ENCODE measurements at places on chromosomes 7 and 10.

GRCh38 chr7:20351901-20352300, 21.2 kb downstream of the ITGB8 start:
- DNase-seq = peak; percentile 87

DNA sequence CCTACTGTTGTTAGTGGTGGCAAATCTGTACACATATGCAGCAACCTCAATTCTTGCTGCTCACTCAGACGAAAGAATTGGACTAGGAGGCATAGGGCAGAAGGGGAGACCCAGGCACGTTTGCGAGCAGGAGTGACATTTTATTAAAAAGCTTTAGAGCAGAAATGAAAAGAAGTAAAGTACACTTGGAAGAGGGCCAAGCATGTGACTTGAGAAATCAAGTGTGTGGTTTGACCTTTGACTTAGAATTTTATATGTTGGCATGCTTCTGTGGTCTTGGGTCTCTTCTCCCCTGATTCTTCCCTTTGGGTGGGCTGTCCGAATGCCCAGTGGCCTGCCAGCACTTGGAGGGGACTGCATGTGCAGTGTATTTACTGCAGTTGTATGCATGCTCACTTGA, 205.5 kb upstream of the SEMA3D start:
- DNase-seq = no peak

GRCh38 chr10:34249634-34250033, 565.5 kb downstream of the PARD3 start:
- DNase-seq = no peak

GRCh38 chr10:114245121-114245791, 6.2 kb downstream of the VWA2 start:
- DNase-seq = no peak

DNA sequence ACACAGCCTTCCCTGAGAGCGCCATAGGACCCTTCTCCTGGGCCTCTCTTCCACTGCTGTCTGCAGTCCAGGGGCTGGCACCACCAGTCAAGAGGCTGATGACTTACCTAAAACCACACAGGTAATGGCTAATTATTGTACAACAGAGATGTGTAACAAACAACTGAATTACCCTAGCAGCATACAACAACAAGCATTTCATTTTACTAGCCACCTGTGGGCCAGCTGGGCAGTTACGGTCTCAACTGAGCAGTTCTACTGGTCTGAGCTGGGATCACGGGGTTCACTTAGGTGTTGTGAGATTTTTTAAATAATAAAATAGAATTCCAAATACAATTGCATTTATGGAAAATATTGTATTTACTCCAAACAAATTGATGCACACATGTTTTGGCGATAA, 431.9 kb downstream of the TNS3 start:
- no peak for DNase-seq

DNA sequence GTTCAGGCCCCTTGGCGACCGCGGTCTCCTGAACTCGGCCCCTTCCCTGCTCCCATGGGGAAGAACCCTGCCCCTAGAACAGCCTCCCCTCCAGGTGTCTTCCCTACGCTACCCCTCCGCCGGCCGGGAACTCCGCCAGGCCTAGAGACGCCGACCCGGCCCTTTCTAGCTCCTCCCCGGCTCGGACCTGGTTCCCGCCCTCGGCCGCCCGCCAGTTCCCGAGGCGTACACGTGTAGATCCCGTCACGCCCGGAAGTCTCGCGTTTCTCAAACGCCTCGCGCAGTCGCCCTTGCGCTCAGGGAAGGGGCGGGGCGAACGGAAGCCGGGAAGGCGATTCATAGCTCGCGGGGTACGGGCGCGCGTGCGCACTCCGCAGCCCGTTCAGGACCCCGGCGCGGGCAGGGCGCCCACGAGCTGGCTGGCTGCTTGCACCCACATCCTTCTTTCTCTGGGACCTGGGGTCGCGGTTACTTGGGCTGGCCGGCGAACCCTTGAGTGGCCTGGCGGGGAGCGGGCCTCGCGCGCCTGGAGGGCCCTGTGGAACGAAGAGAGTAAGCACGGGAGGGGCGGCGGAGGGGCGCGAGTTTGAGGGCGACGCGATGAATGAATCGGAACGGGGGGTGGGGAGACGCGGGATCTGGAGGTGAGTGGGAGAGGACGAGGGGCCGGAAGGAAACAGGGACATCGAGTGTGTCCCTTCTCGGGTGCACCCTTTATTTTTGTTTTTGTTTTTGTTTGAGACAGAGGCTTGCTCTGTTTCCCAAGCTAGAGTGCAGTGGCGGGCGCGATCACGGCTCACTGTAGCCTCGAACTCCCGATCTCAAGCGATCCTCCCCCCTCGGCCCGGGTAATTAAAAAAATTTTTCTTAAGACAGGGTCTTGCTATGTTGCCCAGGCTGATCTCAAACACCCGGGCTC, at the start of gene POP7:
Gene POP7, plus strand, starts transcription at position 369 of the 919 bp plus-strand sequence. CDS start 710 bp downstream, outside the sequence.
- DNase-seq = peak; percentile 98

- no peak for DNase-seq
Measured at GRCh38 chr10:54010337-54010933, 790.6 kb downstream of the PCDH15 start.

- DNase-seq = no peak
Measured at GRCh38 chr10:89171263-89171872, 35.7 kb downstream of the CH25H start.

DNA sequence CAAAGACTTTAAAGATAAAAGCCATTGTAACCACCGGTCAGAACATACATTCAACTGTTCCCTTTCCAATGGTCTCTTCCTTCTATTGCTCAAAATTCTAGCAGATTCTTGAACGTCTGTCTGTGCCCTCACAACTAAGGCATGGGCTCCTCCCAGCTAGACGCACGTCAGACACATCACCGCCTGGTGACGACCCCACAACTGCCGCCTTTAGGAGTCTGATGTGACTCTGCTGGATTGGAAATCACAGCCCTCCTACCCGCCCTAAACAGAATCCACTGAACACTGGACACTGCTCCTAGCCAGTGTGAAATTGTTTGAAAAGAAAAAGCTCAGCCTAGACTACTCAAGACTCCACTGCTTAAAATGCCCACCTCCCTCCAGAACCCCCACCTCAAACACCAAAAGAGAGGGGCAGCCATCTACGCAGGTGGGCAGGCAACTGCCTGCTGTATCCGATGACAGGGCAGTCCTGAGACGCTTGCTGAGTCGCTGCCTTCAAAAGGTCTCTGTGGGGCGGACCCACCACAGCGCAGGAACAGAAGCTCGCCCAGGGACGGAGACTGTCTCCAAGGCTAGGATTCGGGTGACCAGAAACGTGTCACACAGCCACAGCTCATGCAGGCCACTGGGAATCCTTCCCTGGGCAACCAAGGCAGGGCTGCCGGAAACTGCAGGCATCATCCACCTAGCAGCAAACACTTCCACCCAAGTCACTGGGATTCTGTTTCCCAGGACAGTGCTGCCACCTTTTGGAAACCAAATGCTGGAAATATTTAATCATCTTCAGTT, 34.7 kb downstream of the GSDME start:
- DNase-seq = peak; percentile 36

GRCh38 chr7:155944901-155945300, 132.6 kb upstream of the SHH start:
- no peak for DNase-seq

GRCh38 chr7:157615101-157615817, 278.5 kb downstream of the DNAJB6 start:
- no peak for DNase-seq

GRCh38 chr7:151796091-151796870, 80.6 kb downstream of the PRKAG2 start:
- no peak for DNase-seq

DNA sequence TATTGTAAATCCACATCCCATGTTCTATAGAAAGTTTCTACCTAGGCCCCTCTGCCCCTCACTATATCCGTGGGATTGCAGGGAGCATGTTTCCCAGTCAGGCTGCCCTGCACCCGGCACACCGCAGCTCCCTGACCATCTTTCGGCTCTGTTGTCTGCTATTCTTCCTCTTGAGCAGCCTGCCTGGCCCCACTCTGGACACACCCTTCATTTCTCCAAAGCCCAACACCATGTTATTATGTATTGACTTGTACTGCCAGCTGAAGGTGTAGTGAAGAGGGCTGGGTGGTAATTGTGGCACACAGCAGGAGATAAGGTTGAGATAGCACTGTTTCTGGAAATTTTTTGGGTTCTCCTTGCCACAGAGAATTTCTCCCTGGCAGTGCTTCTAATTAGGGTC, 9.8 kb downstream of the LRMDA start:
- no peak for DNase-seq

GRCh38 chr10:123536176-123536845, 129.8 kb upstream of the GPR26 start:
- no peak for DNase-seq

DNA sequence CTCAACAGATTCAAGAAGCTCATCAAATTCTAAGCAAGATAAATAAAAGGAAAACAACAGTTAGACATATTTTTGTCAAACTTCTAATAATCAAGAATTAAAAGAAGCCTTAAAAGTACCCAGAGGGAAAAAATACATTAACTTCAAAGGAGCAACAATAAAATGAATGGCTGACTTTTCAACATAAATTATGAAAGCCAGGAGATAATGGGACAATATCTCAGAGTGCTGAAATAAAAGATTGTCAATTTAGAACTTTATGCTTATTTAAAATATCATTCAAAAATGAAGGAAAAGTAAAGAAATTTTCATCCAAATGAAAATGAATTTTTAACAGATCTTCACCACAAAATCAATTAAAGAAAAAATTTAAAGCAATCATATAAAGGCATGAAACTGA, 108.5 kb upstream of the IL6 start:
- DNase-seq = no peak

DNA sequence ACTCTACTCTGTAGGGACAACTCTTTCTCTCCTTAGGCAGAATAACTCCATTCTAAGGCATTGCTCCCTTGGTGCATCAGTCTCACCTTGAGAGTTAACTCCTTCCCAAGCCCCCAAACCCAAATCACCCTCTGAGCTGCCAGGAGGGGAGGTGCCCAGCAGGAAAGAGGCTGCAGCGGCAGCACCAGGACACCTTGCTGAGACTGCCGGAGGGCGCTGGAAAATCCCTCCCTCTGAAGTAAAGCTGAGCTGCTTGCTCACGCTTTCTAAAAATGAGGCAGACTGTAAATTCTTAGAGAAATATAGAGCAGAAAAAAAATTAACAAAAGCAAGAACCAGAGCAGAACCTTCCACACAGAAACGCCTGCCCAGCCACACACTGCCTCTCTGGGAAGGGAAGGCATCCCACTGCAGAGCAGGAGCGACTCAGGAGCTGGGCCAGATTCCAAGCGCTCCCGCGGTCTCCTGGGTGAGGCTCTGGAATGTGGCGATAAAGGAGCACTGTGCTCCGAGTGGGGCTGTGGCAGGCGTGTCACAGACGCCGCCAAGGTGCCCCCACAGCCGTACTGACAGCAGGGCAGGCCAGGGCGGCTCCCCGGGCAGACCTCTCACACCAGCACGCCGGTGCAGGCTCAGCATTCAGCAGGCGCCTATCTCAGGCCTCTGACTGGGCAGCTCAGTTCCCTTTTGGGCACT, 202.1 kb downstream of the TNS3 start:
- DNase-seq = no peak

GRCh38 chr10:58824396-58824795, 311.7 kb downstream of the BICC1 start:
- DNase-seq = no peak

DNA sequence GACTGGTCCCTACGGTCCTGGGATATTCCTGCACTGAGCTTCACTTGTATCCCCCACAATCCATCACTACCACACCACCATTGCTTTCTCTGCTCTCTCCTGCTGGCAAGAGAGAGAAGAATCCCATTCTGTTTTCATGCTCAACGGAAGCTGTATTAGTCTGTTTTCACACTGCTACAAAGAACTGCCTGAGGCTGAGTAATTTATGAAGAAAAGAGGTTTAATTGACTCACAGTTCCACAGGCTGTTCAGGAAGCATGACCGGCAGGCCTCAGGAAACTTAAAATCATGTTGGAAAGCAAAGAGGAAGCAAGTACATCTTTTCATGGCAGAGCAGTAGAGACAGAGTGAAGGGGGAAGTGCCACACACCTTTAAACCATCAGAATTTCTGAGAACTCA, 260.4 kb upstream of the LYZL1 start:
- DNase-seq = no peak

GRCh38 chr10:49663596-49663995, 15.9 kb upstream of the C10orf53 start:
- DNase-seq = no peak

GRCh38 chr10:3872712-3873329, 87.8 kb upstream of the KLF6 start:
- DNase-seq = no peak

DNA sequence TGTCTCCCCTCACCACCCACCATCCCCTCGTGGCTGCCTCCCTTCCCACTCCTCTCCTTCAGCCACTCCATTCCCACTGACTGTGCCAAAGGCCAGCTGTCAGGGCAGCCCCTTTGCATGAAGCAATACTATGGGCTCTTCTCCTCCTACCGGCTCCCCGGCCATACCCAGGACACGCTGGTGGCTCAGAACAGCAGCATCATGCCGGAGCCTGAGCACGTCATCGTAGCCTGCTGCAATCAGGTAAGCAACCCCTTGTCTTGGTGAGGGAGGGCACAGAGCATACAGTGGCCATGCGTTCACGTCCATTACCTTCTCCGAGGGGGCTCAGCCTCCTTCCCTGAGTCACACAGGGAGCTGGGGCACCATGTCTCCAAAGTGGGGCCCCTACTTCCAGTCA, 11.6 kb downstream of the CHAT start:
- no peak for DNase-seq

DNA sequence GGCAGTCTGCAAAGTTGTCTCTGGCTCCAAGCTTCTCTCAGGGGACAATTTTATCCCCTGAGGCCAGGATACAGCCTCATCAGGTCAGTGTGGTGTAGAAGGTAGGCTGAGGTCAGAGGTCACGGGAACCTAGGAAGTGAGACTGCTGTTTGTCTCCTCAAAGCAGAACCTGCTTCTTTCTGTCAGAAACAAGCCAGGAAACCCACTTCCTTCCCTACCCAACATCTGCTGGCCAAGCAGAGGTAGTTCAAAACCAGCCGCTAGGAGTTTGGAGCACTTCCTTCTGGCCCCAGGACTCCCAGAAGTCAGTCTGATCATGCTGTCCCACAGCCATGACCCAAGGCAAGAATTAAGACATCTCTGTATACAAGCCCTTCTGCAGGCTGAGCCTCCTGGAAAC, 12.2 kb downstream of the CLRN3 start:
- DNase-seq = no peak

- no peak for DNase-seq
Measured at GRCh38 chr10:122468307-122468925, 7.1 kb downstream of the HTRA1 start.

GRCh38 chr10:109956454-109957091, 33.3 kb upstream of the XPNPEP1 start:
- DNase-seq = peak; percentile 41

- DNase-seq = no peak
Measured at GRCh38 chr10:6578251-6578771, 1.8 kb downstream of the PRKCQ start.

GRCh38 chr10:119207713-119208552, 562 bp downstream of the GRK5 start:
- DNase-seq = peak; percentile 68

- no peak for DNase-seq
Measured at GRCh38 chr10:61701055-61701705, 38.5 kb downstream of the CABCOCO1 start.

GRCh38 chr10:3287572-3288445, 115.2 kb upstream of the PITRM1 start:
- DNase-seq = no peak

GRCh38 chr10:120085096-120085796, 192.7 kb downstream of the SEC23IP start:
- DNase-seq = no peak

GRCh38 chr10:17454161-17455014, at the start of gene ST8SIA6:
TSS of gene ST8SIA6 (minus strand) at chr10:17454595. CDS start at chr10:17454255, 340 bp downstream.
- peak; percentile 66 for DNase-seq

Data from endothelial cell of umbilical vein (primary cell).